Activated naive CD4-positive, alpha-beta T cell treated with Interleukin-2 at 50 U/mL for 16 hours (primary cell): ENCODE measurements at places on chromosomes 13 and 19.

DNA sequence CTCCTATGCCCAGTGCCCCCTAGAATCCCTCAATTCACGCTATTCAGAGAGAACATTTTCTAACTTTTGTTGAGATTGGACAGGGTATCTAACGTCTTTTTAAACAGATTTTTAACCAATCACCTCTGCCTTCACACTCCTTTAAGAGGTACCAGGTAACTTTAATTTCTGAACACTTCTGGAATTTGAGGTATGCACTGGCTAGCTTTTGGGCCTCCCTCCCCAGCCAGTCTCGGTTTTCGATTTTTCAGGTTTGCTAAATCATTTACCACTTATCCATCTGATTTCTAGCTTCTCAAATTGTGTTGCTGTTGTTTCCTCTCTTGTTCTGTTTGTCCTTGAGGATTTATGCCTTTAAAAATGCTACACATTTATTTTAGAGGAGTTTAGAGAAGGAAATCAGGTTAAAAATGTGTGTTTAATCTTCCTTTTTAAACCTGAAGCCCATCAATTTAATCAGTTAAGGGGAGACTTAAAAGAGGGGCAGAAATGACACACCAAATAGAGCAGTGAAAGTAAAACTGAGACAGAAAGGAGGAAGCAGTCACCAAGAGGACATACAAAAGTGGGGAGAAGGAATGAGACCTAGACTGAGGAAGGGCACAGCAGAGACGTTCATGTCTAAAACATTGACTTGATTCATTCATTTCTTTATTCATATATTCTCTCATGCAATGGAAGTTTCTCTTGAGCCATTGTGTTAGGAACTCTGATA lies 139.6 kb upstream of the HTR2A start:
- DNase-seq = no peak

DNA sequence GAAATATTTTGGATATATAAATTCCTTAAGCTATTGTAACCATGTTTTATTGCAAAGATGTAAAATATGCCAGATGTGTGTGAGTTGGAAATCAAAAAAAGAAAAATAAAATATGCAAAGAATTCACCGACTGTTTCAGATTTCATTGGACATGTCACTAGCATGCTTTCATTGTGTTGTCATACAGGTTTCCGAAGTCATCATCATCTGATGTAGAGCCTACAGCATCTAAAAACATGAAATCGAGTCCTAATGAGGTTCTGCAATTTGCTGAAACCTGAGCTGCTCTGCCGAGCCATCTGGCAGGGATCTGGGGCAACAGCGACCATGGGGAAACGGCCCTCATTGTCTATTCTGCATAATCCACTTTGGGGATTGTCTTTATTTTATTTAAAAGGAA lies 196.1 kb upstream of the MAB21L1 start:
- no peak for DNase-seq

DNA sequence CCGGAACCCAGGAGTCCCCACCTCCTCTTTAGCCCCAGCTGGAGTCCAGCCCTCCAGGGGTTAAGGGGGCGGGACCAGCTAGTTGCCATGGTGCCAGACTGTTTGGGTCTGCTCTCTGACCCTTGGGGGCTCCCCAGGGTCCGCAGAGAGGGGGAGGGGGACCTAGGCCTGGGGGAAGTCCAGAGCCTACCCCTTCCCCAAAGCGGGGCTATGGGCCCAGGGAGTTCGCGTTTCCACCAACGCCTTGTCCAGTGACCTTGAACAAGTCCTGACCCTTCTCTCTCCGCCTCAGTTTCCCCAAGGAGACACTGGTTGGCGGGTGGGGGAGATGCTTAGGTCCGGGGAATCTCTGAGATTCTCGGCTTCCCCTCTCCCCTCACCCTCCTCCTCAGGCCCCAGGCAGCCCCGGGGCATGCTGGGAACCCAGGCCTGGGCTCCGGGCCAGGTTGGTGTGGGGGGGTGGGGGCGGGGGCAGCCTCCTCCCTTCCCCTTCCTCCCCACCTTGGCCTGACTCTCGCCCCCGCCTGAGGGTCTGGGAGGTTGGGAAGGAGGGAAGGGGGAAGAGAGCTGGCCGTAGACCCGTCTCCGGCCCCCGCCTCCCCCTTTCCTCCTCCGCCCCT lies 2.6 kb upstream of the SPACA6 start:
- peak; percentile 75 for DNase-seq

GRCh38 chr13:25657157-25657556 lies 285.4 kb downstream of the ATP8A2 start:
- DNase-seq = no peak

GRCh38 chr13:110266983-110267382 lies 40.0 kb downstream of the COL4A1 start:
- no peak for DNase-seq

DNA sequence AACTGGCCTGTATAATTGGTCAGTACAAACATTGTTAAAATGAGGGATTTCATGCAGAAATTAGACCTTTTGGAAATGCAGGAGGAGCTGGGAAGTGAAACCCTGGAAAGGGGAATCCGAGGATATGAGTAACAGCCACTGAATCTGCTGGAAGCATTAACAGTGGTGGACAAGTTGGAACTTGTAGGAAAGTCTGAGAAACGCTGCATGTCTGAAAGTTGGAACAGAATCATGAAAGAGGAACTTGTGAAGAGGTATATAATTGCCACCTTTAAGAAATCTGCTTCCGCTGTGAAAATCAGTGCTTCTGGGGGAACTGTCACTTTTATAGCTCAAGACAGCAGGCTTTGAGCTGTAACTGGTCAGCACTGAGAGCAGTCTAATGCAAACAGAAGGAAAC lies 716.5 kb upstream of the PRR20A start:
- DNase-seq = no peak

DNA sequence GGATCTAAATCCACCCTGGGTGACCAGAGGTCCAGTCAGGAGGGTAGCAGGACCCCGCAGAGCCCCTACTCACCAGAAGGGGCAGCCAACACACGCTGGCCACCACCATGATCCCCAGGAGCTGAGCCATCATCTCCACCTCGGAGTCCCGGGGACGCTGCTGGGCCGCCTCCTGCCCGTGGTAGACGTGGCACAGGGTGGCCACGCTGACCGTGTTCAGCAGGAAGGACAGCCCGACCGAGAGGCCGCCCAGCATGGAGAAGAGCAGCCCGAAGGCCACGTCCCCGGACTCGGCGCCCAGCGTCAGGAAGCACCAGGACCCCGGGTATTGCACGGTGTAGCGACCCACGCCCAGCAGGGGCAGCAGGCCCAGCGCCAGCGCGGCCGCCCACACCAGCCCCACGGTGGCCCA lies 6.9 kb downstream of the TBXA2R start:
- DNase-seq = no peak
